Pancreas (tissue), 10 donors: ENCODE measurements at places on chromosomes 12 and 14. TPM values are rescaled to one million over a fixed set of nuclear protein-coding genes. Genes with fewer than 3 reads are reported as not detected.

Gene FSCB
- total RNA-seq: not detected

- peak; percentile 95 for DNase-seq
- no peaks in the 10 kb centered on the region for H3K36me3 ChIP-seq
- no peaks in the 10 kb centered on the region for H3K27me3 ChIP-seq
- H3K4me3 ChIP-seq: peak within 1 kb of the TSS; percentile 49
- peak within 1 kb of the TSS; percentile 21 for H3K27ac ChIP-seq
Observed at GRCh38 chr12:88580051-88580871, at the start of gene KITLG. KITLG (minus strand) TSS chr12:88580471; CDS start chr12:88580278, 193 bp downstream.

Gene GPR162
- total RNA-seq: 0.59 TPM

DNA sequence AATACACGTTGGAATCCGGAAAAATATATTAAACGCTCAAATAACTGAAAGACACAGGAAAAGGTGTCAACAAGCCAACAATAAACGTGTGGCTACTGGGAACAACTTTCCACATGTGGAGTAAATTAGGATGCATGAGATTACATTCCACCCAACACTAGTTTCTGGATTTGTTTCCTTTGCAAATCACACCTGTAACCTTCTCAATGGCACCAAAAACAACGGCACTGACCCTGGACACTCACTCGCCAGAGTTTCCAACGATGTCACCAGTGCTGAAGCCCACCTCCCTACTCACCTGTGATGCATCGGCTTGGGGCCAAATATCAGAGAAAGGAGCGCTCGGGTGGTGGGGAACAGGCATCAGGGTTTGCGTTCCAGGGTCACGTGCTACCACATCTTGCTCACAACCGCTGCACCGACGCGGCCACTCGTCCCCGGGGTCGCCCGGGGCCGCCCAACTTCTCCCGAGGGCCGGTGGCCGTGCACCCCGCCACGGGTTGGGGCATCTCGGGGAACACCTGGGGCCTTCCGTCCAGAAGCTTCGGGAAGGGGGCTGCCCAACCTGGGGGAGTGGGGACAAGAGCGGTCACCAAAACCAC lies 629 bp downstream of the PRDM4 start:
- peaks cover 15% of the 10 kb centered on the region for H3K36me3 ChIP-seq
- H3K4me1 ChIP-seq: peaks cover 15% of the 10 kb centered on the region
- peak; percentile 70 for DNase-seq
- H3K27me3 ChIP-seq: no peaks in the 10 kb centered on the region
- H3K27ac ChIP-seq: no peak overlapping the region

Gene CISTR
- total RNA-seq: not detected

DNA sequence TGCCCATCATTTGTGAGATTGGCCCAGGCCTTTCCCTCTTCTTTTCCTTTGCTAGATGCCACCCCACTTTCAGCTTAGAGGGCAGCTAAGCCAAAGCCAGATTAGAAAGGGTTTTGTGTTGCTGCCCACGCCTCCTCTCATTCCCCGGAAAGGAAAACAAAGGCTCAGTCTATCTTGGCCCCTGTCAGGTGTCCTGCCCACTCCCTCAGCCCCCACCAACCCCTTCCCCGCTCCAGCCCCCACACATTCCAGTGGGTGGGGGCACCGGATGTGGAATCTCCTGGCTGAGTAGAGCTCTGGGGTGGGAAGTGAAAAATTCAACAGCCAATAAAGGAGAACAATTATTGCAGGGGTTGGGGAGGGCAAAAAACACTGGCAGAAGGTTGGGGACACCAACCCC lies 2.2 kb downstream of the BLOC1S1 start:
- no peak for DNase-seq
- no peaks in the 10 kb centered on the region for H3K36me3 ChIP-seq
- peak overlapping the region; percentile 11 for H3K27ac ChIP-seq
- H3K27me3 ChIP-seq: no peaks in the 10 kb centered on the region
- no peak overlapping the region for H3K4me3 ChIP-seq

Gene NTS
- total RNA-seq: not detected

Gene MSI1
- total RNA-seq: 3.2 TPM

DNA sequence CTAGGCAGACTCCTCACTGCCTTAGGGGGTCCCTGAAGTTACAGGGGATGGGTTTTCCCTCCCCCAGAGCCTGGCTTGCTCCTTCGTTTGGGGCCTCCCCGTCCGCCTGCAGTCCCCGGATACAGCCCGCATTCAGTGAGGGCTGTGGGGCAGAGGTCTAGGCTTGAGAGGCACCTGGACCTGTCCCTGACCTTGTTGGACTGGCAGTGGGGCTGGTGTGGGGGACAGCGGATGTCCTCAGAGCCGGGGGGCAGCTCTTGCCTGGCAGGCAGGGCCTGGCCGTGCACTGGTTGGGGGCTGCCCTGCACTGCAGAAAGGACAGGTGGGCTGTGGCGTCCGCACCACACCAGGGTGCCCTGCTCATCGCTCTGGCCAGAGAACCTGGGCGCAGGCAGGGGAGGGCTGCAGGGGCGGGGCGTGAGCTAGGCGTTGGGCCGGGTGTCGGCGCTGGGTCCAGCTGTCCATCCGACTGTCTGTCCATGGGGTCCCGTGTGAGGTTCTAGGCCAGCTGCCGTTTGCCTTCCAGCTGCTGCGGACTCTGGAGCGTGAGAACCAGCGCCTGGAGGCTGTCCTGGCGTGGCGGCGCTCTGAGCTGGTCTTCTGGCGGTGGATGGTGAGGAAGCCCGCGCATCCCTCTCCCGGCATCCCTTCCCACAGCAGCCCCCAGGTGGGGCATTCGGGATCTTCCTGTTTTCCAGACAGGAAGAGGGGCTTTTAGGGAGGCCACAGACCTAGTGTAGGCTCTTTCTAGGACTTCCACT lies 6.0 kb downstream of the TEDC1 start:
- H3K4me1 ChIP-seq: peaks cover 1% of the 10 kb centered on the region
- no peak overlapping the region for H3K27ac ChIP-seq
- H3K36me3 ChIP-seq: no peaks in the 10 kb centered on the region
- no peak for DNase-seq

GRCh38 chr14:104879201-104879982 lies 14.3 kb downstream of the CEP170B start:
- no peaks in the 10 kb centered on the region for H3K4me1 ChIP-seq
- H3K36me3 ChIP-seq: no peaks in the 10 kb centered on the region
- H3K27ac ChIP-seq: no peak overlapping the region
- no peaks in the 10 kb centered on the region for H3K27me3 ChIP-seq

Gene KIF26A
- 6.0 TPM for total RNA-seq
